NCI-H69 (cell line): ENCODE measurements at places on chromosomes 1 and 21.

- no peak for DNase-seq
Measured at GRCh38 chr1:22223176-22223575, 80.3 kb upstream of the WNT4 start.

- DNase-seq = no peak
Measured at GRCh38 chr1:193819376-193819775, 633.0 kb upstream of the B3GALT2 start.

DNA sequence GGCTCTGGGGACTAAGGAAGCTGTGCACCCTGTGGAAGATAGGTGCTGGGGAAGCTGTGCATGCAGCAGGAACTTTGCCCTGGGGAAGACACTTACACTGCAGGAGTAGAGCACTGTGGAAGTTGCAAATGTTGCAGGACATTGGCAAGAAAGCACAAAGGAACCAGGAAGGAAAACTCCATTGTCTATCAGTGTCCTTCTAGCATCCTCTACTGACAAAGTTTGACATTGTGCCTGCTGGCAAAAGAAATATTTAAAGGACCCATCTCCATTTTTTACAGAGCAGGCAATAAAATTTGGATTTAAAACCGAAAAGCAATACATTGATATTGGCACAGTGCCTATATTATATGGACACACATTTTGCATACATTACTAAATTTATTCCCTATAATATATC is 394.1 kb downstream of the PBX1 start:
- peak; percentile 36 for DNase-seq

DNA sequence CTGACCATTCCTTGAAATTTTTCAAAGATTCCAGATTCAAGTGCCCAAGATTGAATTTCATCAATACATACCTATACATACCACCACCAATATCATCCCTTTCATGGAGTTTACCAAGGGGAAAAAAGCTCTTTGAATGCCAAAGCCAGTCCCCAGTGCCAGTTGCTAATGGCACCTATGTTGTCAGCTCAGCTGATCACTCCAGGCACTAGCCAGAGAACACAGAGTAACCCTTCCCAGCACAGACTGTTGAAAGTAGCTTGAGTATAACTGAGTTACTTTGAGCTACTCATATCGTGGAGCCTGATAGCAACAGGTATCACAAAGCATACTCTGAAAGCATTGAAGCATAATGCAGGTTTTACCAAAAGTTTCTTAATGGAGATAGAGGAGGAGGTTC is 133.9 kb upstream of the NFIA start:
- DNase-seq = no peak

DNA sequence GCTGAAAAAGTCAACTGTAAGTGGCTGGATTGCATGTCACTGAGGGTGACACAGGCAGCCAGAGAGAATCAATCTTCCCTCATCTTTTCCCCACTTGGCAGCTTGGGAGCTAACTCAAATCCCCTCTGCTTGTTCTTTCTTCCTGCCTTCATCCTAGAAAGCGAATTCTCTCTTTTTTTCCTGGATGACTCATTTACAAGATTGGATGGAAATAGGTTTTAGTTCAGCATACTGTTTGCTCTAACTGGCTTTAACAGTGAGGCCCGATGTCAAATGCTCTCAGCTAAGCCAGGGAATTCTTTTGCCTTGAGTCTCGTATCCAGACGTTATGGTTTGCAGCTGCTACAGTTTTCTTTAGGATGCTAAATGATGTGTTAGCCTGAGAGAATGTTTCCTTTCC is 72.7 kb downstream of the HUNK start:
- DNase-seq = no peak

DNA sequence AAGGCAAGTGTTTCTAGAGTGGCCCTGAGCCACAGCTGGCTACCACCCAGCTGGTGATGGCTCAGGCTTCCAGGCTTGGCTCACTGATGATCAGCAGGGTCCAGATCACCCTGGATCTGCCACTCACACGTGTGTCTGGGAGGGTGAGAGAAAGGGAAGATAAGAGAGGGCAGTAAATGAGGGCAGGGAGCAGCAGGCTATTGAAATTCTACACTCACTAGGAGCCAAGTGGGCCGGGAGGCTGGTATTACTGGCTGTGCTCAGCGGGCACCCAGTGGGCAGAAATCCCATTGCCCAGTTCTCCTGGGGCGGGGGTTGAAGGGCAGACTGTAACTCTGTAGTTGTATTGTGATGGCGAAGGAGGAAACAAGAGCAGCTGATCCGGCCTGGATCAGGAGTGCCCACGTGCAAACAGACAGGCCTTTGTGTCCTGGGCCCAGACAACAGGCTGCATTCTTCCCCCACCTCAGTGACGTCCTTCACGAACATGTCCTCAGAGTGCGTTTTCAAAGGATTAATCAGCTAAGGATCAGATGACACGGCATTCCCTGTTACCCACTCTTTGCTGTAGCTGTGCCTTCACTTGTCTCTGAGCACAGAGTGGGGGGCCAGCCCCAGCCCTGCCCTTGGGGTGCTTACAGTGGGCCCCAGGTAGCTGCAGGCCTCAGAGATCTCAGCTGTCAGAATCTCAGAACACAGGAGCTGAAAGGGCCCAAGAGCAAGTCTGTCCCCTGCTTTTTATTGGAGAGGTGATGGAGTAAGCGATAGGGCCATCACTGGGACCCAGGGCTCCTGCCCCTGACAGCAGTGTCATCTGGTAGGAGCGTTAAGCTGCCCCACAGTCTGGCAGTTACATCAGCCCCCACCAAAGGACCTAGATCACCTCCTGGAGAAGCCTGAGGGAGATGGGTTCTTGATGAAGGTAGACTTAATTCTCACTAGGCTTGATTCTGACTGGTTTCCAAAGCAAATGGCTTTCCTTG is 60.5 kb downstream of the ATP1A1 start:
- peak; percentile 24 for DNase-seq

GRCh38 chr1:162007466-162007865 is 16.2 kb downstream of the OLFML2B start:
- peak; percentile 12 for DNase-seq
